CD8-positive, alpha-beta T cell (primary cell): ENCODE measurements at places on chromosomes 7 and 10.

GRCh38 chr7:41205600-41205999 lies 497.3 kb downstream of the INHBA start:
- DNase-seq = no peak

- no peak for DNase-seq
Measured at GRCh38 chr7:73829921-73830680, 695 bp upstream of the CLDN4 start.

GRCh38 chr7:78326876-78327275 lies 528.3 kb downstream of the PHTF2 start:
- no peak for DNase-seq

GRCh38 chr7:85224171-85224570 lies 37.3 kb upstream of the SEMA3D start:
- DNase-seq = no peak

GRCh38 chr7:105364684-105365083 lies 24.0 kb downstream of the SRPK2 start:
- no peak for DNase-seq

- no peak for DNase-seq
Measured at GRCh38 chr7:115516341-115516740, 514.2 kb downstream of the TFEC start.

DNA sequence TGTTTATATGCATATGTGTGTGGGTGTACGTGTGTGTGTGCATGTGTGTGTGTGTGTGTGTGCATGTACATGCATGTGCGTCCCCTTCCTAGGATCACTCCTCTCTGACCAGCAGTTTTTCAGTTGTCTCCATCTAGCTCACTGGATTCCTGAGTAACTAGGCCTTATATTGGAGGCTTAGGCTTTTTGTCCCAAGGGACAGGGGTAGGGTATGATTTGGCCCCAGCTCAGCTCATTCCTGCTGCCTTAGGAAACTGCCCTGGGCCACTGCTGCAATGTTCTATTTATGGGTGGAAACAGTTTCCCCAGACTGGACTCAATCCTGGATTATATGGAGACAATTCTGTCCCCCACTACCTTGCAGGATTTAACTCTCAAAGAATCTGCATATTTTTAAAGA lies 68.8 kb upstream of the SDK1 start:
- DNase-seq = no peak

DNA sequence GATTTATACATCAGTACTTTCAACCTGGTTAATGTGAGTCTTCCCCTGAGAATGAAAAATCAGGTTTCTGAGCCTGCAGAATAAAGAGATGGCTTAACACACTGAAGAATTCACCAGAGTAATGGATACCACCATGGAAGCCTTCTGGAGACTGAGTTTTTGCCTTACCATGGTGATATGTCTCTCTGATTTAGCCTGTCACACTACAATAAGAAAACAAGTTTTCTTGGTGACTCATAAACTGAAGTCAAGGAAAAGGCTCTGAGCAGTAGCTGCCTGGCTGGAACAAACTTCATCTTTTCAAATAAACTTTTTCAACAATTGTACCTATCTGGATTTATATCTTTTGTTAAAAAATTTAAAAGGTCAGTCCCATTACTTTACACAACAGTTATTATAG lies 229.0 kb downstream of the PRPF18 start:
- DNase-seq = no peak

GRCh38 chr7:131606346-131607290 lies 50.2 kb upstream of the PODXL start:
- no peak for DNase-seq

GRCh38 chr10:72030762-72031543 lies 57.4 kb downstream of the SPOCK2 start:
- DNase-seq = no peak

- DNase-seq = peak; percentile 46
Measured at GRCh38 chr10:29304264-29304994, 15.6 kb downstream of the LYZL1 start.

- no peak for DNase-seq
Measured at GRCh38 chr7:20742913-20743312, 43.8 kb downstream of the SP8 start.

- DNase-seq = no peak
Measured at GRCh38 chr7:641269-641671, 85.2 kb upstream of the DNAAF5 start.

DNA sequence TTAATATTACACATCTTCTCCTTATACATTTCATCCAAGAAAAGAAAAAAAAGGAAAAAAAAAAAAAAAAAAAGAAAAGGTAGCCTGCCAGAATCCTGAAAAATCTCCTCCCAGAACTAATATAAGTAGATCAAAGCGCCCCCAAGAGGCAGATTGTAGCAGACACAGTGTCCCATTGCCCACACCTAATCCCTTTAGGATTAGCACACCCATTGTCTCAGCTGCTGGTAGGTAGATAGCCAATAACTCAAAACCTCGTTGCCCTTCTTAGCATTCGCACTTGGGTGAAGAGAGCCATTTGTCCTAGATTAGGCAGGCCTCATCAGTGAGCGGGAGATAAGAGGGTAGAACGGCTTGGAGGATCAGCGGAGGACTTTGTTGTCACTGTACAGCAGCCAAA lies 100.2 kb upstream of the SORCS1 start:
- DNase-seq = no peak

DNA sequence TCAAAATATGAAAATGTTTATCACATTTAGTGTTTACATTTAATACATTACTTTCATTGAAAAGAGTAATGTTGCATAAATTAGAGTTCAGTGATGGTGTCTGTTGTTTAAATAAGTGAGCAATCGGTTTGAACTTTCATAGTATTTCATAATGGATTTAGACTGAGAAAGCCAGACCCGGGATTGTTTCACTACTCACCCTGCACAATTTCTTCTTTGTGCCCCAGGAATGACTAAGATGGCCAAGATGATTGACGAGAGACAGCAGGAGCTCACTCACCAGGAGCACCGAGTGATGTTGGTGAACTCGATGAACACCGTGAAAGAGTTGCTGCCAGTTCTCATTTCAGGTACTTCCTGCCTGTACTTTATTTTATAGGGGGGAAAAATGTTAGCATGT lies 74.6 kb downstream of the VCL start:
- DNase-seq = no peak
